Activated naive CD4-positive, alpha-beta T cell treated with Interleukin-2 at 50 U/mL for 16 hours (primary cell): ENCODE measurements at places on chromosomes 7 and 10.

DNA sequence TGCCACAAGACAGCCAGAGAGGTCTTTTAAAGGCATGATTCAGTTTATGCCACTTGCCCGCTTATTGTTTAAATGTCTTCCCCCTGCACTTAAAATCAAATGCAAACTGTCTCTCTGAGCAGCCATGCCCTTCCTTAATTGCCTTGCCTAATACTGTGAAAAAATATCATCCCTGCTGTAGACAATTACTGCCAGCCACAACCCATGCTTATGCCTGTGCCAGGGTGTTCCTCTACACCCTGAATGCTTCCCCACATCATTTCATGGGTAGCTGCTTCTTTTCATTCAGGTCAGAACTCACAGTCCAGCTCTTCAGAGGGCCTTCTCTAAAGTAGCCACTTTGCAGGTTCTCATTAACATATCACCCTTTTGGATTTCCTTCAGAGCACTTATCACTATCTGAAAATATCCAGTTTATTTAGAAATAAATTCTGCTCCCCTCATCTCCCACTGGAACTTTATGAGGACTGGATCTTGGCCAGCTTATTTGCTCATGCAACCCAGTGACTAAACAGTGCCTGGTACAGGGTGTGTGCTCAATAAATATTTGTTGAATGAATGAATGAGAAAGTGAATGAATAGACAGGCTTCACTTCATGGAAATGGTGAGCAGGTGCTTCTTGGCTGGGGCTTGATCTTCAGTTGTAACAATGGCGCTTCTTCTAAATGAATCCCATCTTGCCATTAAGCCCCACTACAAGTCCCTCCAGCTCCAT lies 162.4 kb upstream of the MDFIC start:
- DNase-seq: no peak

DNA sequence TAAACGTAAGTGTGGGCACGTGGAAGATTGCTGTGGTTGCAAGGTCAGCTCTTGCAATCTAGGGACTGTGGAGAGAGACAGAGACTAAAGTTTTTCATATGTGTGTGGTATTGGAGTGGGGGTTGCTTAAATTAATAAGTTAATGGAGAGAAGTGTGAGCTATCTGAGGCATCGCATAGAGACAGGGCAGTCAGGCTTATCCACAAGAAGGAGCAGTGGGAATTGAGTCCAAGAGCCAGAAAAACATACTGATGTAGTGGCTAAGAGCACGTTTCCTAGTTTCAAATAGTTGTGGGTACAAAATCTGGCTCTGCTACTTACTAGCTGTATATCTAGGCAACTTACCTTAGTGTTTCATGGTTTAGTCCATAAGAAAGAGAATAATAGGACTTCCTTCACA lies 65.8 kb downstream of the SORCS3 start:
- no peak for DNase-seq

DNA sequence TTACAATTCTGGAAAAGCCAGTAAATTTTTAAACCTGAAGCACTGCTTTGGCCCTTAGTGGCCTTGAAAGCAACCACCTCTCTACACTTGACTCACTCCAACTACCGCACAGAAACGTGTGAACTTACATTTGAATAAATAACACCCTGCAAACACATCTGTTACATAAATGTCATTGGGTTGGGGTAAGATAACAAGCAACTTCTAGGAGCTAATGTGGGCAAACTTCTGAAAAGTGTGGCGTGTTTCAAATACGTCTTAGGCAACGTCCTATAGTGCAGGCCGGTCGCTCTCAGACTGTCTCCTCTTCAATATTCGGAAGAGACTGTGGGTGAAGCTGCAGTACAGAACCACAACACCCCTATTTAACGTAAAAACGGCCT lies 474 bp downstream of the ORC5 start:
- no peak for DNase-seq

DNA sequence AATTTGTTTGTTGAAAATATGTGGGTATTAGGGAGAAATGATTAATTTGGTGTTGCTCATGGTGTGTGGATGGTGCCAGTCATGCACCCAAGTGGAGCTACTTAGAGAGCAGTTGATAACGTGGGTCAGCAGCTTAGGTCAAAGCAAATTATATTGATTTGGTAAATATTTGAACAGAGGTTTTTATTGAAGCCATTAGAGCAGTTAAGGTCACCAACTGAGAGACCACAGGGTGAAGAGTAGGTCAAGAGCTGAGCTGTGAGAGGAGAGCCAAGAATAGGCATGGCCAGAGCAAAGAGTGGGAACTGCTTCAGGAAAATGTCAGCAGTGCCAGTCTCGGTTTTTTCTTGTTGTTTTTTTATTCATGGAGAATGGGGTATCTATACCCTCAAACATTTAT lies 97.9 kb downstream of the TMEM168 start:
- no peak for DNase-seq

GRCh38 chr10:62323751-62324150 lies 50.4 kb upstream of the ZNF365 start:
- no peak for DNase-seq

- no peak for DNase-seq
These were observed 30.3 kb downstream of the HECW1 start for GRCh38 chr7:43142703-43143102.

DNA sequence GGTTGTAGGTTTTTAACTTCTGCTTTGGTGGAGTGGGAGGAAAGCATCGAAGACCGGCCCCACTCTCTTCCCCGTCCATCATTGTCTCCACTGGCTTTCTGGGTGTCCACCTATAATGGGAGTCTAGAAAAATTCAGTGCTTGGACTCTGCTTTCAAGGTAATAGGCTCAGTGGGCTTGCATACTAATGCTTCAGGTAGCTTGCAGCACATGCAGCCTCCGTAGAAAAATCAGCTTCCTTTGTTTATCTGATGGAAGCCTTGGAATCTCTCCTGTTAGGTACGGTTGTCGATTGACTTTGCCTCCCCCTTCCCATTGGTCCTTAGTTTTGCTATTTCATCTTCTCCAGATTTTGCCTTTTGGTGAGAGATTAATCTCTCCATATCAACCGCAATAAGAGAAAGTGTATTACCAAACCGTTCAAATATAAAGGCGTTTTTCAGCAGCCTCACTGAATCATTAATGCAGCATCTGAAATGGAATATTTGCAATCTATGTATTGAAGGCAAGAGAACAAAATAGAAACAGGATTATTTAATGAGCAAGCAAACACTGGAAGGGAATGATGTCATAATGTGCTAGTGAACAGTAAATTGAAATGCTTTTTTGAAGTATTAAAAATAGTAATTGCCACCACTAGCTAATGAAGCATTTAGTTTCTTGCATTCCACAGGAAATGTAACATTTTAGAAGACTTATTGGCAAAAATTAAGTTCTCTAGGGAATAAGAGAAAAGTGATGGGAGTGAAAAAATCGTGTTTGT lies 944 bp downstream of the AVL9 start:
- DNase-seq: no peak

DNA sequence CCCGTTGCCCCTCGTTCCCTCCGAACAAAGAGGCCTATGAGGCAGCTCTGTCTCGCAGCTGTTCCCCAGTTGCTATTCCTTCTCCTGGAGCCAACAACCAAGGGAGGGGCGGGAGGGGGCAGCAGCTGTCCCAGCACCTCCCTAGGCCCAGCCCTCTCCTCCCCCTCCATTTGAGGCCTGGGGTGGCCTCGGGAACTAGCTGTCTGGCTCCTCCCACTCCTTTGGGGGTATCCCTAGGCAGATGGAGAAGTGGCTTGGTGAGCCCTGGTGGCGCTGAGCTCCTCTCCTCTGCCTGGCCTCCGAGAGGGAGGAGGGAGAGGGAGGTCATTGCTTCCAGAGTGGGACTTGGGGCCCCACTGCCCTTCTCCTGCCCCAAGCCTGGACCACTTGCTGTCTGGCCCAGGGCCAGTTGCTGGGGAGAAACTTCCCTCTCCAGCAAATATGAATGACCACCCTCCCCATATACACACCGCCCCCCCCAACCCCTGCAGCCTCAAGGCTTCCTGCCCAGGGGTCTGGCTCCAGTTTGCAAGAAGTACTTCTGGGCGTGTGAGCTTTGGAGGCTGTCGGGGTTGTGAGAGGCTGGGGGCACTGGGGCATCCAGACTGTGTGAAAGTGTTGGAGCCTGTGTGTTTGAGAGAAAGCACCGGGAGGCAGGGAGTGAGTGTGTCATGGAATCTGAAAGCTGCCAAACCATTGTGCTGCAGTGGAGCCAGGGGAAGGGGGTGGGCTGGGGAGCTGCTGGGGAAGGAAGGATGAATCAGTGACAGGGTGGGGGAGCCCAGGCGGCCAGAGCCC lies 3.1 kb downstream of the FLNC start:
- no peak for DNase-seq

DNA sequence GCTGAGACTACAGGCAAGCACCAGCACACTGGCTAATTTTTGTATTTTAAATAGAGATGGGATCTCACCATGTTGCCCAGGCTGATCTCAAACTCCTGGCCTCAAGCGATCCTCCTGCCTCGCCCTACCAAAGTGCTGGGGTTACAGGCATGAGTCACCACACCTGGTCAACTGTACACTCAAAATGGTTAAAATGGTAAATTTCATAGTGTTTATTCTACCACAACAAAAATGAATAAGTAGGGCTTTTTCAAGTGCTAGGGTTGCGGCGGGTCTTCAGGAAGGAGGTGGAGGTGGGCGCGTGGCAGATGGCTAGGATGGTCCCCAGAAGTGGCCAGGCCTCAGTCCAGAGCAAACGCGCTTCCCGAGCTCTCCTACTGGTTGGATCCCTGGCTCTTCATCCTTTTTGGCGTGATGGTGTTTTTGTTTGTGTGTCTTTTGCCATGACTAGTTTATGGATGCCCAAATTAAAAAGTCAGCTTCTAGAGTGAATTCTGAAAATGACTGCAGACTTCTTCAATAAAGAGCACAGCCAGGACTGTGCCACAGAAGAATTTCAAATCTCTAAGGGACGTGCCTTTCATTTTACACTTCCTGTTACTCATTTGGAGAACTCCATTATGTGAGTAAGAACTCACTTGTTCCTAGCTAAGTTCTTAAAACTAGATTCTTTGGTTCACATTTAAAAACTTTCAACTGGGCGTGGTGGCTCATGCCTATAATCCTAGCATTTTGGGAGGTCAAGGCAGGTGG lies 73.9 kb downstream of the TMEM130 start:
- no peak for DNase-seq
